Activated CD4-positive, alpha-beta T cell treated with anti-CD3 and anti-CD28 coated beads for 24 hours (primary cell): ENCODE measurements at places on chromosomes 4 and X.

GRCh38 chrX:103540145-103540544, 20.9 kb upstream of the RAB40A start:
- DNase-seq = no peak

GRCh38 chrX:116873671-116874070, 410.9 kb upstream of the CT83 start:
- no peak for DNase-seq

GRCh38 chrX:16140448-16140847, 17.1 kb downstream of the GRPR start:
- DNase-seq = no peak

DNA sequence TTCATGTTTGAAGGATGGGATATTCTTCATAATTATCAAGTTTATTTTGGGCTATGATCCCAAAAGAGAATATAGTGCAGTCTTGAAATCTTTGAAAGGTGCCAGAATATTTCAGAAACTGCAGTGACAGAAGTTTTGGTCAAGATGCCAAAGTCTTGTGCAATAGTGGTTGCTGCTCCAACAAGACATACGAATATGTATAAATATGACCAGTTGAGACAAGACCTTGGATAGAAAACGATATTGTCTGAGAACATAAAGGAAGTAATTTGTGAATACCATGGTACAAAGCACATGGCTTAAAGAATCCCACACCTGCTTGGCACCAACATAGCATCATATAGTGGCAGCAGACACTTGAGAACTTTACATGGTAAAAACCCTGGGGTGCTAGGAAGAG, 48.6 kb upstream of the AMELX start:
- DNase-seq = no peak

GRCh38 chr4:159504684-159505083, 401.8 kb downstream of the RAPGEF2 start:
- no peak for DNase-seq

DNA sequence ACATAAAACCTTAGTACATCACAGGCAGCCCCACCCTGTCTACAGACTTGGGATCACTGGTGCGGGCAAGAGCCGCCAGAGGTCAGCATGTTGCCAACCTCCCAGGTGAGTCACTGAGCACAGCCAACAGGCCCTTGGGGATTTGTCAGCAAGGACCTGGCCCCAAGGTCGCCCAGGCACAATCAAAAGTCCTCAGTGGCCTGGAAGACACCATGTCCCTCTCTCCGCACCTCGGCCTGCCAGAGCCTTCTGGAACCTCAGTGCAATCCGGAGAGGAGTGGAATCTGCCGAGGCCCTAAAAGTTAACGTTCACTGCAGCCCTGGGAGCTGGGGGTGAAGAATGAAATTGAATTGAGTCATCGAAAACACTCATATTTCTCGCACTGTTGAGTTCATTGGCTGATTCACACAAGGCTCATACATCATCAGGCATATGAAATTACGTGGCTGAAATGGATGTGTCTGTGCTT, 74.3 kb downstream of the WFS1 start:
- DNase-seq = no peak

DNA sequence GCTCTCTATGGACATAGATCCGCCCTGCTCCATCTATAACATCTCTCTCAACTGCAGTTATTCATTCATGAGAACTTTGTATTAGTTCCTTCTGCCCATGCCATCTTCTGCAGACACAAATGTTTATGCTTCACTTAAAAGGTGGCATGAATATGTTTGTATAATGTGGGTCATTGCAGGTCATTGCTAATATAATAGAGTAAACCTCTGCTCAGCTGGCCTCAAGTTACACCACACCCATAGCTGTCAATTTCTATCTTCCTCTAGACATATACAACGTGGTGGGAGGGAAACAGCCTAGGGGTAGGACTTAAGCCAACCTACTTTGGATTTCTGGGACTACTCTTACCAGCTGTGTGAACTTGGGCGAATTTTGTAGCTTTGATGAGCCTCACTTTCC, 129.8 kb downstream of the ATXN3L start:
- no peak for DNase-seq

- DNase-seq = no peak
Observed at GRCh38 chr4:72110886-72111285, 79.1 kb downstream of the NPFFR2 start.

DNA sequence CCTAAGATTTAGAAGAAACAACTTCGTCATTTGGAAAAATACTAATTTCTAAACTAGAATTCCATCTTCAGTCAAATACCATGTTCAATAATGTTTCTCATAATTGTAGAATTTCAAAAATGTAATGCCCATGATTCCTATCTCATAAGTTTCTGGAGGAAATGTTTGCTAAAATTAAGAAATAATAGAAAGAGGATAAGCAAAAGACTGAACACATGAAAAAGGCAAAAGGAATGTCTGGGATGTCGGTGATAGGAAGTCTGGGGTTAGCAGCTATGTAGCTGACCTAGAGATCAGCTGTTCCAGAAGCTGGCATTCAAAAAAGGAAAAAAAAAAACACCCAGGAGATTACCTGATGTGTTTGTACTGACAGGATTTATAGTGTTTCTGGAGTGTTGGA, 18.9 kb upstream of the PCDH10 start:
- no peak for DNase-seq

- no peak for DNase-seq
Observed at GRCh38 chr4:169621731-169622492, 1.5 kb downstream of the CLCN3 start.

DNA sequence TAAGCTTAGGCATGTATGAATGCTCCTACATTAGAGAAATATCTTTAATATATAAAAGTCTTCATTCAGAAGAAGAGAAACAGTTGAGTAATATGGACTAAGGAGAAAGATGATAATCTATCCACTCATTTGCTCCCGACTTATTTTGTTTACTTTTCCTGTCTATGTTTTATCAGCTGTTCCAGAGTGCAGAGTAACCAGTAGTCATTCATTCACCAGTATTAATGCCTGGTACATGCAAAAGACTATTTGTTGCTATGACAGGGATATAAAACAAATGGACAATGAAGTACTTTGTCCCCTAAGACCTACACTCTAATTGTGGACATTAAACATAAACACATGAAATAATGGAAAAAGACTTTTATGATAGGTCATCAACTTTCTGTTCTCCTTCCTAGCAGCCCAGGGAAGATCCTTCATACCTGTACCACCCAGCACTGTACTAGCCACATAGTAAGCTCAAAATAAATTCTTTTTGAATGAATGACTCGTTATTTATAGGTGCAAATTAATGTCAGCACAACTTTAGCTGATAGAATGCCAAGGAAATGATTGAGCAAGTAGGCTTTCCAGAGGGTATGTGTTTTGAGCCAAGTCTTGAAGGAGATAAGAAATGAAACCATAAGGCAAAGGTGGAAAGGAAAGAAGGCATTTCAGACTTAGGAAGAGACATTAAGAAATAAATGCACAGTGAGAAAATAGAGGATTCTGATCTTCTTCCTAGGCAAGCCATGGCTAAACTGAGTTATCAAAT, 45.0 kb upstream of the IL13RA1 start:
- no peak for DNase-seq

DNA sequence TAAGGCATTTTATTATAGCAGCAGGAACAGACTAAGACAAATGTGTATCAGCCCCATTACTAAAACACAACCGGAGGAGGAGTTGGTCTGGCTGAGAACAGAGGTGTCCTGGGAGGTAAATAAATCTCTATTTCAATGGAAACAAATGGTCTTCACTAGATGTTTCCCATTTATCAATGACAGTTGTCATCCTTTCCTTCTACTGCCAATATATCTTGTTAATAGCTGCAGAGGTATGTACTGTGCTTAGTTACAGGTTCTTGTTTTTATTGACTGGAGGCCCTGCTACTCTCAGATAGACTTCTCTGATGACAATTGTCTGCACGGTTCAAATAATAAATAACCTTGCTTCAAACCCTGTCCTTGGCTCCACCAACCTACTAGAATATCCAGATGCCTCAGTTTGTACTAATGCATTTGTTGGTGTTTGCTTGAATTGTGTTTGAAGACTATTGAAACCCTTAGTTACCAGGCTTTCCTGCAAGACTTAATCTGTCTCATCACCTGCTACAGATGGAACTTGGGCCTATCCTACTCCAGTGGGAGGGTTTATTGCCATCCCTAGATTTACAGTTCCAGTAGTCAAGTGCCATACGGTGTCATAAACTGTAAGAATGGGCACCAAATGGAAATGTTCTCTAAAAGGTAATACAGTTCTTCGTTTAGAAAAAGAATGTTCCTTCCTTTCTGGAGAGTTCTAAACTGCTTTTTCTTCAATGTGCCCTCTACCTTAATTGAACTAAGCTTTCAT, 29.8 kb upstream of the HPGDS start:
- DNase-seq = no peak

DNA sequence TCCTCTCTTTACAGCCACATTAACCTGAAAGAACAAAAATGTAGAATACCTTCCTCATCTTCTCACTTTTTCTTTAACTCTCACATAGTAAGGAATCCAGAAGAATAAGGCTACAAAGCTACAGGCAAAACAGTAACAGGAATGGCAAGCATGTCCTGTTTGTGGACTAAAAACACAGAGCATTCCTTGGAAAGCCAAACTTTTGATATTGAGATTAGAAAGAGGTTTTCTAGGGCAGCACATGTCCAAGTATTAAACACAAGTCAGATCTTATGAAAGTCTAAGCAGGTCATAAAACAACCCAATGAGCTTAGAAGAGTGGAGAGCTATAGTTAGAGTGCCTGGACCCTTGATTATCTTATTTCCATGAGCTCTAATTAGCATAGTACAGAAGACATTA, 58.2 kb upstream of the FAM9C start:
- no peak for DNase-seq

GRCh38 chr4:119581190-119581873, 47.3 kb downstream of the PDE5A start:
- DNase-seq = no peak

DNA sequence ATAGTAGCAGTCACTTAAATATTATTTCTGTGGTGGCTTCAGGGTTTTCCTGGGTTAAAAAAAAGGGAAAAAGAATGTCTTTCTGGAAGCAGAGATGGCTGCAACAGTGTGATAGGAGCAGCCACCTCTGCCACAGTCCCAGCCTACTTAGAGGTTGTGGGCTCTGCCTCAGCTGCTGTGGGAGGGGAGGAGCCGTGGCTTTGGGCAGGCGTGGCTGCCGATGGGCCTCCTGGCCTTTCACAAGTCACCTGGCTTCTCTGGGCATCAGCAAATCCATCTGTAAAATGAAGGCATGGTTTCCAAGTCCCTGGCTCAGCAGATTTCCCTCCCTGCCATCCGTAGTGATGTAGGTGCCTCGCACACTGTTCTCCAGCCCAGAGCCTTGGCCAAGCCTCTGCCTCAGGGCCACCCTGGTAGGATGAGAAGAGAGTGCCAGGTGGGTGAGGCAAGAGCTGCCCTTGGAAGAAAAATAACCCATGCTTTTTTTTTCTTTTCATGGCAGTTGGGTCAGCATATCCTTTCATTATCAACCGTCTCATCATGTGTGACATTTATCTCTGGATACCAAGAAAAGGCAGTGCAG, 66.1 kb downstream of the PTTG2 start:
- no peak for DNase-seq

DNA sequence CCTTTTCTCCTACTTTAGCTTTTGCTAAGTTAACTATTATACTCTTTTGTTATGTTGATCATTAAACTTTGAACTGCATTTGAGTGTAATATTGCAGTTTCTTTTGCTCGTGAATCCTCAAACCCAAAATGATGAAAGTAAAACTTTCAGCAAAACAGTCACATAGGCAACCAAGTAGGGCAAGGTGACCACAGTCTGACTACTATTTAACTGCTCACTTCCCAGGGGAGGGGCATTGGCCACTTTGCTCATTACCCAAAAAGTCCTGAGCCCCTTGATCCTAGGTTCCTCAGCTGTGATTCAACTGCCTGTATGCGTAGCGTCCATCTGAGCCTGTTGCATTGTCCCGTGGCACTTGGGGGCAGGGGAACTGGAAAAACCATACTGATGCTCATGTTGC, 17.0 kb downstream of the RBMX2 start:
- no peak for DNase-seq

GRCh38 chr4:185405296-185405999, 8.8 kb downstream of the ANKRD37 start:
- DNase-seq = no peak

DNA sequence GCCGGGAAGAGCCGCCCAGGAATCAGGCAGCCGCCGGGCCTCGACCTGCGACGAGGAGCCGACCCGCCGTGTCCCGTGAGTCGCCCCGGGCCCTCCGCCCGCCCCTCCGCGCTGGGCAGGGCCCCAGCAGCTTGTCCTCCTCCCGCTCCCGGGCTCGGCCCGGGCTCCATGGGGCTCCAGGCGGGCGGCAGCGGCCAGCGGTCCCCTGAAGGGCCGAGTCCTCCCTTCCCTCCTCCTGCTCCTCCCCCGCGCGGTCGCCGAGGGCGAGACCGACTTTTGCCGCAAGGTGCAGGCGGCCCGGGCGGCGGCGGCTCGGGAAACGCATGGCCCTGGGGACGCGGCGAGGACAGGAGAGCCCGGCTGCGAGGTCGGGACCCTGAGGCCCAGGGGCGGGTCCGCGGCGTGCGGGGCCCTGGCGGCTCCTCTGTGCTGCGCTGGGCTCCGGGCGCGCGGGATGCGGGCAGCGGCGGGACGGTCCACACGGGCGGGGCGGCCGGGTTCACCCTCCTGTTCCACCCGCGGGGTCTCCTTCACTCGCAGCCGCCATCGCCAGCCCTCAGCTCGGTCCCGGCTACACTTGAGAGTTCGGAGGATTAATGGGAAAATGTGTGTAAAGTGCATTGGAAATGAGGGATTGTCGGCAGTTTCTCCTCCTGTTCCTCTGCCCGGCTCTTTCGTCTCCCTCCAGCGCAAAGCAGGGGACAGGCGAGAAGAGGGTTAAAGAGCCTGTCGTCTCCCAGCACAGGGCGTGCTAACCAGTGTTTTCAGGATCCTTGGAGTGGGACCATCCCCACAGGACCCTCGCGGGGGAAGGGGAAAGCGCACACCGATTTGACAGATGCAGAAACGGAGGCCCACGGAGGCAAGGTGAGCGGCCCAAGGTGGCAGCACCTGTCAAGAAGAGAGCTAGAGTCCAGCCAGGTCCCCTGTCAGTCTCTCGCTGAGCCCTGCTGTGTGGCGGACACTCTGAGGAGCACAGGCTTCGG, 16.6 kb upstream of the ZNF718 start:
- DNase-seq = no peak

- DNase-seq = no peak
Observed at GRCh38 chrX:154008521-154008920, 11.2 kb downstream of the IRAK1 start.

DNA sequence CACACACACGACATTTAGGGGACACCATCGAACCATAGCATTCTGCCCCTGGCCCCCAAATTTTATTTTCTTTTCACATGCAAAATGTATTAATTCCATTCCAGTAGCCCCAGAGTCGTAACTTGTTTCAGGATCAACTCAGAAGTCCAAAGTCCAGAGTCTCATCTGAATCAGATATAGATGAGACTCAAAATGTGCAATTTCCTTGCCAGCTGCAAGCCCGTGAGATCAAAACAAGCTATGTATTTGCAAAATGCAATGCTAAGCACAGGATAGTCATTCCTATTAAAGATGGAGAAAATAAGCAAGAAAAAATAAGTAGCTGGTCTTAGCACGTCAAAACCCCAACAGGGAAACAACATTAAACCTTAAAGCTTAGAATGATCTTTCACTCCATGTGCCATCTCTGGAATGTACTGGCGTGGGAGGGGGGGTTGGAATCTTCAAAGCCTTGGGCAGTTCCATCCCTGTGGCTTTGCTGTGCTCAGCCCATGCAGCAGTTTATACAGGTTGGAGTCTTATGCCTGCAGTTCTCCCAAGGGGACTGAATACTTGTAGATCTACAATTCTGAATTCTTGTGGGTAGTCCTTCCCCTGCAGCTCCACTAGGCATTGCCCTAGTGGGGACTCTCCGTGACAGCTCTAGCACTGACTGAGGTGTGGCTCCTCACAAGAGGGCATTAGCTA, 47.7 kb upstream of the SYTL5 start:
- no peak for DNase-seq

- DNase-seq = no peak
Observed at GRCh38 chr4:138688408-138689085, 327.0 kb upstream of the NOCT start.
